Airway epithelial cell (primary cell): ENCODE measurements at places on chromosomes 2 and 18. TPM values are rescaled to one million over a fixed set of nuclear protein-coding genes. Genes with fewer than 3 reads are reported as not detected.

CACNB4 gene
- total RNA-seq, result 0.21 and 0.33 TPM in 2 replicates

ARMC9 gene
- total RNA-seq, result 10.4 and 13.5 TPM in 2 replicates

ZSCAN30 gene
- 6.5 and 10.4 TPM in 2 replicates for total RNA-seq

SPATA3 gene
- not detected in 2 replicates for total RNA-seq

TMX3 gene
- 22.8 and 25.2 TPM in 2 replicates for total RNA-seq

CYTIP gene
- not detected in 2 replicates for total RNA-seq

CTLA4 gene
- not detected in 2 replicates for total RNA-seq

UGT1A6 gene
- total RNA-seq, result 35.8 and 38.9 TPM in 2 replicates

NPPC gene
- not detected in 2 replicates for total RNA-seq

PROM2 gene
- 36.2 and 53.7 TPM in 2 replicates for total RNA-seq

DNAJB2 gene
- 42.6 and 50.6 TPM in 2 replicates for total RNA-seq

PROKR1 gene
- total RNA-seq, result not detected in 2 replicates

CNPPD1 gene
- total RNA-seq, result 42.9 and 50.6 TPM in 2 replicates

ABHD1 gene
- not detected in 2 replicates for total RNA-seq

AQP12B gene
- total RNA-seq, result not detected in 2 replicates

RAPGEF4 gene
- total RNA-seq, result 1.4 and 1.7 TPM in 2 replicates

LRRC30 gene
- total RNA-seq, result not detected in 2 replicates

MMADHC gene
- total RNA-seq, result 131 and 141 TPM in 2 replicates

GPR55 gene
- not detected in 2 replicates for total RNA-seq

RND3 gene
- 45.8 and 50.6 TPM in 2 replicates for total RNA-seq

DES gene
- total RNA-seq, result not detected in 2 replicates

LRRTM1 gene
- not detected in 2 replicates for total RNA-seq

TRIB2 gene
- 17.4 and 19.5 TPM in 2 replicates for total RNA-seq

RGPD3 gene
- 0.09 and 0.14 TPM in 2 replicates for total RNA-seq

PLGLB1 gene
- total RNA-seq, result not detected in 2 replicates

UPP2 gene
- not detected in 2 replicates for total RNA-seq

TWIST2 gene
- 10.0 and 14.7 TPM in 2 replicates for total RNA-seq

MYL1 gene
- total RNA-seq, result not detected in 2 replicates

IL18R1 gene
- total RNA-seq, result 0.84 and 1.2 TPM in 2 replicates

LRP2 gene
- total RNA-seq, result not detected in 2 replicates
